ENCODE measurements at places on chromosomes 12 and 14.
A peak's percentile ranks its signal among the peaks of the same experiment; 100 is the strongest.

- DNase-seq = peak; percentile 22
Measured at GRCh38 chr14:72737560-72737943, 156.3 kb downstream of the DPF3 start.

- no peak for DNase-seq
Measured at GRCh38 chr14:39454906-39455539, 22.8 kb upstream of the FBXO33 start.

DNA sequence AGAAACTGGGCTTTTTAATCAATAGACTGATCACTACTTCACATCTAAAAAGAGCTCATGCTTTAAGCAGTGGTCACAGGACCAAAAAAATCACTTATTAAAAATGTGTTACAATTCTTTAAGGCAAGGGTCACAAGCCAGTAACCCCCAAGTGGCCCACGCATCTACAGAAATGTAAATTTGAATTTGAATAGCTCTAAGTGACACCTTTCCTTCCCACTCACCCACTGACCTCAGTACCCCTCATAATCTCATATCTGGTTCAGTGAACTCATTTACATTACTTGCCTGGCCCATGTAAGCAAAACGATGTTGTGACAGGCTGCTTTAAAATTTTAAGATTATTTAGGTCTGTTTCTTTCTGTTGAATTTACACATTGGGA, 27.4 kb downstream of the NELL2 start:
- no peak for DNase-seq

- no peak for DNase-seq
Measured at GRCh38 chr12:89621521-89621920, 87.1 kb downstream of the ATP2B1 start.

DNA sequence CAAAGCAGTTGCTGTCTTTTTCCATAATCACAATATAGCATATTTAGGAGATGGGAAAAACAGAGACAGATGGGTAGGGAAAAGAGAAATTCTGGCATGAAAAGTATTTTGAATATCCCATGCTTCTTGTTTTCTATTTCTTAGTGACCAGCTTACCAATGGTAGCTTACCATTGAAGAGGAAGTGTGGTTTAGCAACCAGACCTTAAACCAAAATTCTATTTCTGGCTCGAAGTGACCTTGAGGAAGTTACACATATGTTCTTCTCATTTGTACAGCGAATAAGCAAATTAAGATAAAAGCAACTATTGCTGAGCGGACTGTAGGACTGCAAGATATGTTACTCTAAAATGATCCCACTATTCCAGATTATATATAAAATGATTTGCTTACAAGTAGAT, 82.9 kb downstream of the FGD4 start:
- no peak for DNase-seq

DNA sequence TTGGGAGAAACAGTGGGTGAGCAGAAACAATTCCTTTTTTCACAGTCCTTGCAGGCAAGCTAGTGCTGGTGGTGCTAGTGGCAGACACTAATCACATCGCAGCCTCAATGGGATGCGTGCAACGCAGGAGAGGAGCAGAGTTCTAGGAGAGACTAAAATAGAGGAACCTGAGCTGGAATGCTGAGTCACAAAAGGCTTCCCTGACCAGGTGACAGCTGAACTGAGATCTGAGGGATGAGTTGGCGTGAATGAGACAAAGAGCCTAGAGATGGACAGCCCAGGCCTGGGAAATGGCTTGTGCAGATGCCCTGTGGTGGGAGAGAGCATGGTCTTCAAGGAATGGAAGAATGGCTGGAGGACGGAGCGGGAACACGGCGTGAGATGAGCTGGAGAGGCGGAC, 25.8 kb downstream of the ACADS start:
- DNase-seq = no peak

DNA sequence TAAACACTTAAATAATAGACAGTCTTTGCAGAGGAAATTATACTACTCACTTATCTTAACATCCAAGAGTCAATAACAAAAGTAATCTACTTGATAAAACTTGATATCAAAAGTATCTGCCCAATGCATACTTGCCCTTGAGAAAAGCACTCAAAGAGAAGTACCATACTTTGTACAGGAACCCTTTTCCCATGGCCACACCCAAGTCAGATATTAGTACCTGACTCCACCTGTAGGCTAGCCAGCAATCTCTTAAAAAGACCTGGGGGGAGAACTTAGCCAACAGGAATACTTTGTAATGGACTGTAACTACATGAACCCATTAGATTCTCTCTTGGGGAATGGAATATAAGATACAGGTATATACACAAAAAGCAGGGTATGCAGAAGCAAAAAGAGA, 99.6 kb upstream of the HECTD1 start:
- no peak for DNase-seq

- no peak for DNase-seq
Measured at GRCh38 chr12:53004178-53004577, 2.1 kb upstream of the EIF4B start.

DNA sequence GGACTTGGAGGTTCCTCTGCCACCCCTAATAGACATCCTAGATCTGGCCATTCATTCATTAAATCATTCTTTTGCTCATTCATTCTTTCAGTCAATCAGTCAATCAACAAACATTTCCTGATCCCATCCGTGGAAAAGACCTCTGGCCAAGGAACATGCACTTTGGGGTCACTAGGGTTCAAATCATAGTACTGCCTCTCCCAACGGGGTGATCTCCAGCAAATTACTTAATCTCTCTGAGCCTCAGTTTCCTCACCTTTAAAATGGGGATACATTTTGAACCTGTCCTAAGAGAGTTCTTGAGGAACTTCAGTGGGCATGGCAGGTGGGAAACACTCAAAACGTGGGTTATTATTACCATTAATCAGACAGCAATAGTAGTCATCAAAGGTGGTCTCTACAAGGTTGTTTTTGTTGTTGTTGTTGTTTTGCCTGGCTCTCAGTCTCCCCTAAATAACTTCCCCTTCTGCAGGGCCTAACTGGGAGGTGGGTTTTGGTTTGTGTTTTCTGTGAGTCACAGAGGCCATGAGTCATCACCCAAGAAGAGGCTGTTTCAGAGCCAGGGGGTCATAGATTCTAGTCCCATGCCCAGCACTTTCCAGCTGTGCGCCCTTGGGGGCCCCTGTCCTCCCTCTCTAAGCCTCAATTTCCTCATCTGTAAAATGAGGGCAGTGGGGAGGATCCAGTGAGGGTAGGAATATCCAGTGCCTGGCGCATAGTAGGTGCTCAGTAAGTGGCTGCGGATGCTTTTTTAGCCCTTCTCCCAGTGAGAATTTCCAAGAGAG, 16.9 kb upstream of the FAM222A start:
- DNase-seq = no peak
